HEK293T (cell line): ENCODE measurements at places on chromosomes 16 and 17.

- peak; percentile 98 for DNase-seq
Measured at GRCh38 chr17:4997302-4998026, at the start of the genes INCA1 and KIF1C. INCA1 (minus strand) TSS chr17:4997522; CDS start chr17:4994437, 3,085 bp downstream. KIF1C (plus strand) TSS chr17:4997950; CDS start chr17:5000247, 2,297 bp downstream.

GRCh38 chr16:783404-784161 is 4.6 kb downstream of the RPUSD1 start:
- no peak for DNase-seq

- DNase-seq, result no peak
Measured at GRCh38 chr17:77569846-77570564, 388.5 kb upstream of the TNRC6C start.

GRCh38 chr16:14102925-14103720 is 32.0 kb downstream of the MRTFB start:
- DNase-seq, result no peak

GRCh38 chr17:50148226-50149090 is 2.0 kb downstream of the PPP1R9B start:
- DNase-seq, result no peak

GRCh38 chr17:71234349-71234748 is 886.5 kb upstream of the SOX9 start:
- no peak for DNase-seq
